Activated CD4-positive, alpha-beta T cell treated with anti-CD3 and anti-CD28 coated beads, Interleukin-2, Interleukin-6, amounts not matched to agents 100 ng/mL and 50 ng/mL, durations not matched to agents 16 hours and 8 hours (primary cell): ENCODE measurements at places on chromosomes 3 and 15.

DNA sequence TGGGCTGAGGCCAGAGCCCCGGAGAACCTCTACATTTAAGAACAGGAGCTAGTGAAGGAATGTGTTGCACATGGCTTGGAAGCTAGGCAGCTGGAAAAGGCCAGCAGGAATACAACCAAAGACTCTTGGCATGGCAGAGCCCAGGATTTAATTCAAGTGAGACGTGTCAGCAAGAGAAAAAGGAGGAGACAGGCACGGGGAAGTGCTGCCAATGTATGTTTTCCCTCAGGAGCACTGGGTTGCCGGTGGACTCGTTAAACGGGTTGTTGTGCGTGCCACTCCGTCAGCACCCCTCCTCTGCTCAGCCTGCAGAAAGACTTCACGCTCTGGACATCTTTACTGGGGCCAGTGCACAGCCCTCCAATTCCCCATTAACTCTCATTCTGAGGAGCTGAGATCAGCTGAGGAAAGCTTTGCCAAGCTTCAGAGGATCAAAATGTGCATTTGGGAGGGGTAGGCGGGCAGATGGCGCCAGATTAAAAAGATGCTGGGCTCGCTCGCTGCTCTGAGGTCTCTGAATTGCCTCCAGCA lies 103.7 kb downstream of the PDZRN3 start:
- no peak for DNase-seq

GRCh38 chr3:130341388-130341787 lies 4.1 kb upstream of the COL6A5 start:
- DNase-seq: peak; percentile 66

DNA sequence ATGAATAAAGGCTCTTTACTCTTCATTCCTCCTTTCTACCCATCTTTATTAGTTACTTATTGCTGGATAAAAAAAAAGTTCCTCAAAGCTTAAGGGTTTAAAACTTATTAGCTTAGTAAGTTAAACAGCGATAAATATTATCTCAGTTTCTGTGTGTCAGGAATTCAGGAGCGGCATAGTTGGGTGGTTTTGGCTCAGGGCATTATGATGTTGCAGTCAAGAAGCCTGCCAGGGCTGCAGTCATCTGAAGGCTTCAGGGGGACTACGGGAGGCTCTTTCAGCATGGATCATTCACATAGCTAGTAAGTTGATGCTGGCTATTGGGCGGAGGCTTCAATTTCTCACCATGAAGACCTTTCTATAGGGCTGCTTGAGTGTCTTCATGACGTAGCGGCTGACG lies 1.9 kb upstream of the DLG1 start:
- DNase-seq: no peak

DNA sequence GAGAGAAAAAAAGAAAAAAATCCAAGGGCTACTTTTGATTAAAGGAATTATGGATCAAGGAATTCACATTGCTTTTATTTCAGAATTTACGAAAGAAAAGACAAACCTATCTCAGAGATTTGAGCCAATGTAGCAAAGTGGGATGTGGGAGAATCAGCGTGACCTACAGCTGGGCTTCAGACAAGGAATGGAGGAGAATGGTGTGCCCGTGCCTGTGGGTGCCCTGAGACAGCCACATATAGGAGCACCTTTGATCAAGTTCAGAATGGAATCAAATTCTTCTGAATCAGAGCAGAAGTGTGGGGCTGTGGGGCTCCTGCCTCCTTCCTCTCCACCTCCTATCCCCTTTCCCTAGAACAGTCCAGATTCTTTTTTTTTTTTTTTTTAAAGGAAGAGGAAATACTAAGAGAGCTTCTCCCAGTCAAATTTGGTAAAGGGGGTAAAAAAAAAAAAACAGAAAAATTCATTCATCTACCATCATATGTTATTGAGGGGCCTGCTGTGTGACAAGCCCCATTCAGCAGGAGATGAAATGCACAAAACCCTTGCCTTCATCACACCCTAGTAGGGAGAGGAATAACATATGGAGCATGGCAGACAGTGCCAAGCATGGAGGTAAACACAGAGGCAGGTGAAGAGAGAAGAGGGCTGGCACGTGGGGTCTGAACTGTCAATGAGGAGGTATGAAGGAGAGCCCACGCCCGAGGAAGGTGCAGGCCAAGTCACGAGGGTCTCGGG lies 25.0 kb upstream of the MUSTN1 start:
- DNase-seq: no peak

GRCh38 chr15:84740691-84741090 lies 7.7 kb upstream of the ZNF592 start:
- DNase-seq: no peak

DNA sequence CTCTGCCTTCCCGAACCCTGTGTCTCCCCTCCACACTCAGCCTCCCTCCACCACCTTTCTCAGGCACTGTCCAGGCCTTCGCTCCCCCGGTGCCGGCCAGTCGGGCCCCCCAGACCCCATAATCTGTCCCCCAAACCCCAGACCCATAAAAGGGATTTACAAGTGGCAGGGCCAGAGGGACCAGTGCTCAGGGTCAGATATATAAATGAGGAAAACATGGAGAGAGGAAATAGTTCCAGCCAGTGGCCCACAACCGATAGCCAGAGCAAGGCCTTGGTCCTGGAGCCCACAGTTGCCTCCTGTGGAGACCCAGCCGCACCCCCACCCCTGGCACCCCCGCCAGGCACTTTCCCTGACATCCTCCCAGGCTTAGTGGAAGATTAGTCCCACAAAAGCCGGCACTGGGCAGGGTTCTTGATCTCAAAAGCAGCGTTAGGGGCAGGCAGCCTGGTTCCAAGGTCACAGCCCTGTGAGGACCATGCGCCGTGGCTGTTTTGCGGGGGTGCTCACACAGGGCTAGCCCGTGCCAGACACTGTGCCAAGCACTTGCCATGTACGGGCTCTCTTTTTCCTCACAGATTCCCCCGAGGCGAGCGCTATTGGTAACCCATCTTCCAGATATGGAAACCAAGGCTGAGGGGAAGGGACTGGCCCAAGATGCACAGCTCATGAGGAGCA lies 1.1 kb upstream of the PLXND1 start:
- DNase-seq: no peak

GRCh38 chr15:39171944-39172368 lies 408.9 kb upstream of the THBS1 start:
- peak; percentile 43 for DNase-seq

DNA sequence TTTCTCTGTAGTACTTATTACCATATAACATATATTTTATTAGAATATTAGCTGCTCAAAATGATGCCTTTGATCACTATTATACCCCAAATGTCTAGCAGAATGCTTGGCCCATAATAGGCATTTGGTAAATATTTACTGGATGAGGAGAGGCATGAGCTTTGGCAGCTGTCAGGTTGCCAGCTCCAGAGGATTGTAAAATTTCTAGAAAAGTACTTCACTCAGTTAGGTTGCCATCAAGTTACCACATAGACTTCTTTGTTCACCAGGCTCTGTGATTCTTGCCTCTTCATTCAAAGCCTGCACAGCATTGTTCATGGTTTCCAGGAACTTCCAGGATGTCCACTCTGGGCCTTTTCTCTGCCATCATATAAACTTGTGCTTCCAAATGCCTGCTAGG lies 582.8 kb downstream of the PDCD6IP start:
- no peak for DNase-seq

DNA sequence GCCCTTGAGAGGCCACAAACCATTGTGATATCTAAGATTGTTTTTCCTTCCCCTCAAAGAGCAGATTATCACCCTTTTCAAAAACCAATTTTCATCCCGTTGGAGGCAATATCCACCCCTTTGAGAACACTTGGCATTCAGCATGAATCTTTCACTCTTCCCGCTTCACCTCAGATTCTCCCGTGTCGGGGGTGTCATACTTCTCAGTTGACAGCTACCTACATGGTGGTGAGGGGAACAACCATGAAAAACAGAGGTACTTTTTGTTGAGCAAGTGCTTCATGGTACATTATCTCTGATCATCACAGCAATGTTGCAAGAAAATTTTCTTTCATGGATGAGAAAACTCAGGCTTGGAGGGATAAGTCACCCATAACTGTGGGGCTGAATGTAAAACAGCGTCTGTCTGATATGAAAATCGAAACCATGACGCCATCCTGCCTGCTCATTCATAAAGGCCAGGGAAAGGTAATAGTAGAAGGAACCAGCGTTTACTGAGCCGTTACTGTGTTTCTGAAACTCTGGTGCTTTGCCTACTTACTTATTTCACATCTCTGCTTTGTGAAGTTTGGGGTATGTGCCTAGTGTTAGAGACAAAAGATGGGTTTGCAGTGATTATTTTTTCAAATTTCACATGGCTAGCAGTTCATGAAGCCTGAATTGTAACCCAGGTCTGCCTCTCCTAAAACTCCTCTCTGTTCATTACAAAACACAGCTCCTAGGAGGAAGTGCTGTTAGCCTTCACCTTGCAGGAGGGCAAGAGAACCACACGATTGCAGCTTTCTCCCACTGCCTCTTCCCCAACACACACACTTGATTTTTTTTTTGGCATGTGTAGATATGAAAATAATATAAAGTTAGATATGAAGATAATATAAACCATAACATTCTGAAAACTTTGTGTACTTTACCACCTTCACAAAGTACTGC lies 35.4 kb downstream of the SV2B start:
- no peak for DNase-seq

DNA sequence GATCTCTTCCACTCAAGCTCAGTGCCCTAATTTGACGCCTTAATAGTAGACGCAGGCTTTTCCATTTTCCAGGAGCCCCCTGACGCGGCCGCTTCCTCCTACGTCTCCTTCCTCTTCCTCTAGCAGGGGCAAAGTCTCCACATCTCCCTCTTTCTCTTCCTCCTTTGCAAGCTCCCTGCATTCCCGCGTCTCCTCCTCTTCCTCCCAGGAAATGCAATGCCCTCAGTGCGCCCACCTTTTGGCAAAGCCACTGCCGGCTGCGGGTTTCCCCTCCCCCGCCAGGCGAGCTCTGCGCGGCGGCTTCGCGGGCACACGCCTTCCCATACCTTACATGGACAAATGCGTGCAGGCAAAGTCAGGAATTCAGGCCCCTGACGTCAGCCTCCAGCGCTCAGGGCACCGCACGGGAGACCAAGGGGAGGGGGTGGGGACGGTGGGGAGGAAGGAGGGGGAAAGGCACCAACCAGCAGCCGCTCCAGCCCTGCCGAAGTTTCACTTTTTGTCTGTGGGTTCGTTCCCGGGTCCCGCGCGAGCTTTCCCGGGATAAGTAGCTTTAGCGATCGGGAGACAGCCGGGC lies 432 bp upstream of the LPP start:
- peak; percentile 58 for DNase-seq

- peak; percentile 17 for DNase-seq
Measured at GRCh38 chr3:176941689-176942088, 255.6 kb downstream of the TBL1XR1 start.

DNA sequence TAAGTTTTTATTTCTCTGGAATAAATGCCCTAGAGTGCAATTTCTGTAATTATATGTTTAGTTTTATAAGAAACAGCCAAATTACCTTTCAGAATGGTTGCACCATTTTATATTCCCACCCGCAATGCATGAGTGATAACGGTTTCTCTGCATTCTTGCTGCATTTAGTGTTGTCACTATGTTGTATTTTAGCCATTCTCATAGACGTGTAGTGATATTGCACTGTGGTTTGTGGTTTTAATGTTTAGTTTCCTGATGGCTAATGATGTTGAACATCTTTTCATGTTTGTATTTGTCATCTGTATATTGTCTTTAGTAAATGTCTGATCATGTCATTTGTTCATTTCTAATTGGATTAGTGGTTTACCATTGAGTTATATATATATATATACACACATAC lies 73.0 kb upstream of the GOLIM4 start:
- no peak for DNase-seq

GRCh38 chr3:147367676-147368075 lies 38.7 kb downstream of the ZIC4 start:
- no peak for DNase-seq

DNA sequence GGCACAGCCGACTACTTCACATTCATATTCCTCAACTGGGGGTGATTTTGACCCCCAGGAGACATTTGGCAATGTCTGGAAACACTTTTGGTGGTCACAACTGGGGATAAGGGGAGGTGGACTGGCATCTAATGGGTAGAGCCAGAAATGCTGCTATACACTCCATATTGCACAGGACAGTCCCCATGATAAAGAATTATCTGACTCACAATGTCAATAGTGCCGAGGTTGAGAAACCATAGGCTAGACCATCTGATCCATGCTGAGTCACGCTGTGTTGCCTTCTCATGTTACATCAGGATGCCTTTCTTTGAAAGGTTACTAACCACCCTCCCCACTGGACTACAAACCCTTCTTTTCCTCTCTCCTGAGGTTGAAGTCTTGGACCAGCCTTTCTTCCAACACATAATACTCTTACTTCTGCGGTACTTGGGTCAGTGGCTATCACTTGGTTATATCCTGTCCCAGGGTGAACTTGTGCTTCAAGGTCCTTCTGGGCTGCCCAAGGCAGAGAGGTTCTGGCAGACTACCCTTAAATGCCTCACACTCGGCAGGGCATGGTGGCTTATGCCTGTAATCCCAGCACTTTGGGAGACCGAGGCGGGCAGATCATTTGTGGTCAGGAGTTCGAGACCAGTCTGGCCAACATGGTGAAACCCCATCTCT lies 68.8 kb downstream of the CTNNB1 start:
- no peak for DNase-seq

DNA sequence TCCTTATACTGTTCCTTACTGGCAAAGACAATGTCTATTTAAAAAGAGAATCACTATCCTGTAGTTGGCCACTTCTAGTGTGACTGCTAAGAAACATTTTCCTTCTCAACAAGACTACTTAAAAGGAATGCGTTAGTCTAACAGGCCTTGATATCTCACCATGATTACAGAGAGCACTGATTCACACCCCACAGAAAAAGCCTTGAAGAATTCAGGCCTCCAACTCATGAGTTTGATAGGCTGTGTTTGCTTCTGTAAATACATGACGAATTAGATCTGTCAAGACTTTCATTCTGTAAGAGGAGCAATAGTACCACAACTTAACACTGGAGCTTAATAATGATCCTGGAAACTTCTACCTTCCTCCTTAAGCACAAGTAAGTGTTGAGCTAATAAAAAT lies 432.8 kb upstream of the NR2F2 start:
- no peak for DNase-seq

DNA sequence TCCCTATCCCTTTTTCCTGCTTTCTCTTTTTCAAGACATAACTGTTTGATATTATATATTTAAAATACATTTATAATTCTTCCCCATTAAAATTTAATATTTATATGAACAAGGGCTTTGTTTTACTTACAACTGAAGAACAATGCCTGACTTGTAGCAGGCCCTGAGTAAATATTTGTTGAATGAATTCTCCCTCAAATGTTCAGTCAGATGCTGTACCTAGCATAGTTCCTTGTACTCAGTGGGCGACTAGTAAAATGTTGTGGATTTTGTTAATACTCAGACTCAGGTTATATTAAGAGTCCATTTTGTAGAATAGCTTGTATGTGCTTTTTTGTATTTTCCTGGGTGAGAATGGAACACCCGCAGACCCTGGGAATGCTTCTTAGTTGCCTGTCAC lies 69.1 kb downstream of the SEC22A start:
- DNase-seq: no peak
